ENCODE measurements at places on chromosomes 3 and 15.

- no peak for DNase-seq
These were observed 863.2 kb downstream of the GBE1 start for GRCh38 chr3:80898211-80898610.

DNA sequence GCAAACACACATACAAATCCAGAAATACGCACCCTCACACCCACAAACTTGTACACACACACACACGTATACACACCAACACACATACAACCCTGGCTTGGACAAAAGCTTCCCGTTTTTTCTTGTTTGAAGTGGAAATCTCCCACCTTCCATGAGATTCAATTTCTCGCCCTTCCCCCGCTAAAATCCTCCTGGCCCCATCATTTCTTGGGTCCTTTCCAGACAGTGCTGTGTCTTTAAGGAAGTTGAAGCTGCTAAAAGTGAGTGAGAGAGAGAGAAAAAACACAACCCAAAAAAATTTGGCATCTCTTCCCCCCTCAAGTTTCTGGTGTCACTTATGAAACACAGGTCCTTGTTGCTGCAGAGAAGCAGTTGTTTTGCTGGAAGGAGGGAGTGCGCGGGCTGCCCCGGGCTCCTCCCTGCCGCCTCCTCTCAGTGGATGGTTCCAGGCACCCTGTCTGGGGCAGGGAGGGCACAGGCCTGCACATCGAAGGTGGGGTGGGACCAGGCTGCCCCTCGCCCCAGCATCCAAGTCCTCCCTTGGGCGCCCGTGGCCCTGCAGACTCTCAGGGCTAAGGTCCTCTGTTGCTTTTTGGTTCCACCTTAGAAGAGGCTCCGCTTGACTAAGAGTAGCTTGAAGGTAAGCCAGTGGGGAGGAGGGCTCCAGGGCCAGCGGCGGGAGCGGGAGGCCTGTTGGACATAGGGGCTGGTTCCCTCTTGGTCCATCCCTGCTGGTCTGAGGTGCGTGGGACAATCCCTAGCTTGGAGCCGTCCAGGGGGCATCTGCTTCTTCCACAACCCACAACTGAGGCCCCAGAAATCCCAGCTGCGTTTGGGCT is at the start of gene ISLR:
Gene ISLR, plus strand, starts transcription at position 331 of the 839 bp plus-strand sequence. CDS start 1,149 bp downstream, outside the sequence.
- DNase-seq: no peak

- DNase-seq: no peak
These were observed 647.6 kb downstream of the ROBO2 start for GRCh38 chr3:77687545-77687944.

- no peak for DNase-seq
These were observed 137.8 kb downstream of the RORA start for GRCh38 chr15:61091289-61091616.

GRCh38 chr3:79314962-79315361 is 452.8 kb downstream of the ROBO1 start:
- DNase-seq: no peak

GRCh38 chr3:158217992-158218391 is 108.1 kb downstream of the RSRC1 start:
- no peak for DNase-seq

DNA sequence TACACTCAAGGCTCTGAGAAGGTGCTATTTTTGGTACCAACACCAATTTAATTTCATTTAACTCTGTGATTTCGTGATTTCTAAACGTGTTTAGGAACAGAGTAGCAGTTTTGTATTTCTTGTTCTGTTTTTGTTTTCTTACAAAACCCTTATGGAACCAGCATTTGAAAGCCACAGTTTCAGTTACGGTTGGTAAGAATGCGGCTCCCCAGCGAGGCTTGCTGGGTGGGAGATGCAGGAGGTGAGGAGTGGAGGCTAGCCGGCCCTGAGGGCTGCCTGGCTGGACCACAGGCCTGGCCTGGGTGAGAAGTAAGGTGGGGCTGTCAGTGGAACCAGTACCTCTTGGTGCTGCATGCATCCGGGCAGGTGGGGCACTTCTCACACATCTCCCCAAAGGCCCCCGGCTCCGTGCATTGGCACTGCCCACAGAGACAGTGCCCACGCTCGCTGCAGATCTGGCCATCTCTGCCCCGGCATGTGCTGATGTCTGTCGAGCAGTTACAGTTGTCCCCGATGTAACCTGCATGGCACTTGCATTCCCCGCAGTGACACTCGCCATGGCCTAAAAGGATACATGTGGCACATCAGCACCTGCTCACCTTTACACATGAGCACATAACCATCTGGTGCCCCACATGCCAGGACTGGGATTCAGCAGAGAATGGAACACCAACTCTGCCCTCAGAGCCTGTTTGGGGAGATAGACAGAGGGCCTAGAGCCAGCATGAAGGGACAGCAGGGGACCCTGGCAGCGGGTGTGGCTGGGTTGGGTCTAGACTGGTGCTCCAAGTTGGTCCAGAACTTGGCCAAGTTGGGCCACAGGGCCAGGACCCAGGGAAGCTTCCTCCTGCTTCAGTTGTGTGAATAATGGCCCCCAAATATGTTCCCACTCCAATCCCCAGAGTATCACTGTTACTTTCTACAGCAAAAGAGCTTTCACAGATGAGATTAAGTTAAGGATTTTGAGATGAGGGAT is 43.4 kb downstream of the UMPS start:
- no peak for DNase-seq

DNA sequence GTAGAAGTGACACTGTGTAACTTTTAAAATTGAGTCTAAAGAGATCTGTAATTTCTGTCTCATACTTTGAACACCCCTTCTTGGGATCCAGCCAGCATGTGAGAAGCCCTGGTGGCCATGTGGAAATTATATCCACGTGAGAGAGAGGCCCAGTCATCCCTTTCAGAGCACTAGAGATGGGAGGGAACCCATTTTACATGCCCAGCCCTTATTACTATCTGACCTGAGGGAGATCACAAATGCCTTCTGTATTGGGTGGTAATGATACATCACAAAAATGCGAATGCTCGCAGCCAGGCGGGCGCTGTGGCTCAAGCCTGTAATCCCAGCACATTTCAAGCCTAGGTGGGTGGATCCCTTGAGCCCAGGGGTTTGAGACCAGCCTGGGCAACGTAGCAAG is 27.3 kb upstream of the TRAK1 start:
- no peak for DNase-seq

- no peak for DNase-seq
These were observed 63.1 kb downstream of the C3orf70 start for GRCh38 chr3:185089751-185090150.

DNA sequence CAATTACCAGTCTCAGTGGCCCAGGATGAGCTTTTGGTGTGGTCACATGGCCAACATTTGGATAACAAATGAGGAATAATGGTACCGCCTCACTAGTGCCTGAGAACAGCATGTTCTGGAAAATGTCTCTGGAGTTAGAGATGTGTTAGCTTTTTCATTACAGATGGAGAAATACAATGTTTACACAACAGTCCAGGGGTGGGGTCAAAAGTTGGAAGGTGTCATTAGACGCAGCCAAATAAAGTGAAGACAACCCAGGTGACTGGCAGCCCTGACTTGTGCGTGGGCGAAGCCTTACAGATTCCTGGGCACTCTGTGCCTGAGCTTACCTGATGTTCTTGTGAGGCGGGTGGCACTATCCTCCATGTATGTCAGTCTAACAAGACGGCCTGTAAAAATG is 12.8 kb downstream of the IL17RB start:
- DNase-seq: no peak

DNA sequence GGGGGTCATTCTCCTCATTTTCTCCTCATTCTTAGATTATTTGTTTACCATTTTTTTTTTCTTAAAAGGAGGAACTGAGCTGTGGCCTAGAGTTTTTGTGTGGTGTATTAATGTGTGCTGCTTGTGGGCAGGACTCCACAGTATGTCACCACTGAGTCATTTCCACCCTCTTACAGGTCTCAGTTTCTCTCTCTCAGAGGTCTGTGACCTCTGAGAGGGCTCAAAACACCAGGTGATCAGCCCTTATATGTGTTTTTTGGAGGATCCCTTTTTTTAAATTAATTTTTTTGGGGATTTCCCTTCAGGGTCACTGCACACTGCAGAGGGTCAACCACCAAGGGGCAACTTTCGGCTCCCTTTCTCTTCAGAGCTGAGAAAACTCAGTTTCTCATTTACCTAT is 166.4 kb downstream of the SUCNR1 start:
- DNase-seq: no peak

DNA sequence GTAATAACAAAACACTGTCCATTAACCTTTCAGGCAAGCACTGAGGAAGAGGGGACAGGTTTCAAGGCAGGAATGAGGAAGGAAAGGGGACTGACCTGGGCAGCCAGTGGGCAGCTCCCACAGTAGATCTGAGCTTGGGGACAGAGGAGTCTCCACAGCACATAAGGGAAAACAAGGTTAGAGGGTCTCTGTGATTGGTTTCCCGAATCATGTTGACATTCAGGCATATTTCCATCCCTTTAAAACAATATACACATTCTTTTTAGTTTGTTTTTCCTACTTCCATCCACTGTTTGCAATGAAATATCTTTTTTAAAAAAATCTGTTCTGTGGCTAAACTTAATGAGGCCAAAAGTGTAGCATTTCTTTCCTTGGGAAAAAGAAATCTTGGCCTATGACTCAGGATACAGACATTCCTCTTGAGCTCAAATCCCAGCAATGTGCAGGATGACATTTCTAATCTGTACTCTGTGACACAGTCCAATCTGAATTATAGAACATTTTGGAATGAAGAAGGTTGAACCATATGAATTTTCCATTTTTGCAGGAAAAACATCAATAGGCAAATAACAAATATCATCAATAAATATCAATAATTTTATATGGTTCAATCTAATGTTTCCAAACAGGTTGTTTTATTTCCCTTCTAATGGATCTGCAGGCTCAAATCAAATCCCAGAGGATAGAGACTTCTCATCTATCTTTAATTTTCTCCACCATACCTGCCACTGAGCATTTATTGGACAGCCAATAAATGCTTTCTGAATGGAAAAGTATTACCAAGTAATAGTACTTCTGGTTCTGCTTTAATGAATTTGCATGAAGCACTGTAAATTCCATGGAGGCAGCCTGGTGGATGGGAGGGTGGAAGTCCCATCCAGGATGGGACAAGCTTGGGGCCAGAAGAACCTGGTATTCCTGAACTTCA is 54.1 kb downstream of the ITGB5 start:
- no peak for DNase-seq

GRCh38 chr3:78430741-78431140 is 1337.1 kb downstream of the ROBO1 start:
- no peak for DNase-seq

DNA sequence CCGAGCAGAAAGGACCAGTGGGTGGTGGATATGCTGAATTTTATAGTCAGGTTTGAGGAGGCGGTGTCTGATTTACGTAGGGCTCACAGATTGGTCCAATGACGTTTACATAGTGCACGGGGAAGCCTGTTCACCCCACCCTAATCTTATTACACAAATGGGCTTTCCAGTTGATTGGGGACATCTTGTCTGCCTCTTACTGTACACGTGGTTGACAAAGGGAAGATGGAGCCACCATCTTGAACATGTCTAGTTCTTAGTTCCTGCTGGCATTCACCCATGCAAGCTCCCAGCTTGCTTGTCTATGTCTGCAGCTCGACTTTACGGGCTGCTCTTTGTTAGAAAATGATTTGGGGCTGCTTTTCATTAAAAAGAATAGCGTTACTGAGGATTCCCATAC is 332.0 kb upstream of the SLCO3A1 start:
- DNase-seq: no peak

GRCh38 chr3:16550305-16550675 is 36.8 kb upstream of the RFTN1 start:
- no peak for DNase-seq

DNA sequence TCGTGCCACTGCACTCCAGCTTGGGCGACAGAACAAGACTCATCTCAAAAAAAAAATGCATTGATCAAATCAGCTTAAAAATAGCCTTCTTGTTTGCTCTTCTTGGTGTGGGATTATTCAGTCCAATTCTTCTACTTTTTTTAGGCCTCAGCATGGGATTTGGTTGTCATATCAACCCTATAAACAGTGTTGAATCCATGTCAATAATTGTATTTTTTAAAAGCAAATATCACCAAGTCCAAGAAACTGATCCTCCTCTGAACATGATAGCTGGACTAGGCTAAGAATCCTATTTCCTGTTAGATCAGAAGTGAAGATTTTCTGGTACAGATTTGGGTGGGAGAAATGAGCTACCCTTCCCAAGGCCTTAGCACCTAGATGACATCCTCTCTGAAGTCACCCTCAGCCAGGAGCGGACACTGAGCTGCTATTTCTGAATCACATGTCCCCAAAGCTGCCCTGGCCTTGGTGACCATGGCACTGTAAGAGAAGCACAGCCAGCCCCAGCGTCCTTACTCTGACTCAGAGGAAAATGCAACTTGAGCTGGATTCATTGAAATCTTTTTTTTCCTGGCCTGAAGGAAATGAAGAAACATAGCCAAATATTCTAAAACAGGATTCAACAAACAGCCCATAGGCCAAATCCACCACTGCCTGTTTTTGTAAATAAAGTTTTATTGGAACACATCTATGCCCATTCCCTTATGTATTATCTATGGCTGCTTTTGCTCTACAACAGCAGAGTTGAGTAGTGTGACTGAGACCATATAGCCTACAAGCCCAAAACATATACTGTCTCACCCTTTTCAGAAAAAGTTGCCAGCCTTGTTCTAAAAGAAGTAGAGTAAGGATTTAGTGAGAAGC is 215.9 kb upstream of the CTDSPL start:
- DNase-seq: no peak

DNA sequence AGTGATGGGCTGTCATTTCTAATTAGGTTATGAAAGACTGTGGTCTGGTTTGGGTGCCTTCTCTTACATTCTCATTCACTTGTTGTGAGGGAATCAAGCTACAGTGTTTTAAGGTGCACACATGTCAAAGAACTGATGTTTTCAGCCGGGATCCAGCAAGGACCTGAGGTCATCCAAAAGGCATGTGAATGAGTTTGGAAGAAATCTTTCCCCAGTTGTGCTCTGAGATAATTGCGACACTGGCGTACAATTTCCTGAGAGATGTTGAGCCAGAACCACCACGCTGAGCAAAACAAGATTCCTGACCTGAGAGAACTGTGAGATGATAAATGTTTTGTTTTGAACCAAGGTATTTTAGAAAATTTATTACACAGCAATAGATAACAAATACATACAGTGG is 295.3 kb upstream of the SLITRK3 start:
- no peak for DNase-seq

GRCh38 chr15:32966512-32966911 is 228.0 kb downstream of the FMN1 start:
- no peak for DNase-seq

Data from activated naive CD4-positive, alpha-beta T cell treated with anti-CD3 and anti-CD28 coated beads, Interleukin-2, amount 50 U/mL, for 16 hours (primary cell).